Nucleus accumbens (tissue), 56 donors: ENCODE measurements at places on chromosomes 12 and 14.

GRCh38 chr12:19553175-19553574, 113.9 kb downstream of the AEBP2 start:
- DNase-seq, result no peak

- DNase-seq, result no peak
Observed at GRCh38 chr14:74906925-74907521, 16.0 kb downstream of the RPS6KL1 start.

DNA sequence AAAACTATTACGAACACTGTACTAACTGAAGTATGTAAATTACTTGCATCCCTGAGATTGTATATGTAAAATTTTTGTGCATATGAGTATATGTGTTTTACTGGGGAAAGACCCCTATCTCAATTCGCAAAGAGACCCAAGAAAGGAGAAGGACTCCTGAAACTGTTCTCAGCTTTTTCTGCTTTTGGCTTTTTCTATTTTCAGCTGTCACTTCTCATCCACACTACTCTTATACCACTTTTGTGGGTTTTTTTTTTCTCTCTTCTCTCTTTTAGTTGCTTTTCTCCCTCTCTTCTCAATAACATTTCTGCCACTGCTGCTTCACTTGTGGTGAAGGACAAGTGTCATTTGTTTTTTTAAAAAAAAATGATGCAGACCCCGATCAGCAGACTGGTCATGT, 39.8 kb downstream of the NIN start:
- no peak for DNase-seq

- no peak for DNase-seq
Observed at GRCh38 chr14:41541333-41541732, 65.3 kb upstream of the LRFN5 start.

- no peak for DNase-seq
Observed at GRCh38 chr12:7937833-7938506, 2.0 kb upstream of the SLC2A3 start.
